Esophagus muscularis mucosa (tissue), 4 donors: ENCODE measurements at places on chromosomes 6 and 20. TPM values are rescaled to one million over a fixed set of nuclear protein-coding genes. Genes with fewer than 3 reads are reported as not detected.

HUS1B gene
- 0.83 TPM for total RNA-seq

STK38 gene
- total RNA-seq, result 39.5 TPM

GRM1 gene
- total RNA-seq, result 0.19 TPM

ZSWIM3 gene
- total RNA-seq, result 5.1 TPM

PKHD1 gene
- total RNA-seq, result not detected

C20orf202 gene
- total RNA-seq, result 0.17 TPM

PRPH2 gene
- total RNA-seq, result 0.42 TPM

NAA20 gene
- total RNA-seq, result 34.5 TPM

SLC22A23 gene
- total RNA-seq, result 7.6 TPM

RBM24 gene
- total RNA-seq, result 21.2 TPM

BPIFB4 gene
- not detected for total RNA-seq

FILIP1 gene
- total RNA-seq, result 53.3 TPM
